ENCODE measurements at places on chromosomes 11 and 22.

GRCh38 chr11:12390687-12391110 is 13.3 kb downstream of the PARVA start:
- DNase-seq, result no peak

DNA sequence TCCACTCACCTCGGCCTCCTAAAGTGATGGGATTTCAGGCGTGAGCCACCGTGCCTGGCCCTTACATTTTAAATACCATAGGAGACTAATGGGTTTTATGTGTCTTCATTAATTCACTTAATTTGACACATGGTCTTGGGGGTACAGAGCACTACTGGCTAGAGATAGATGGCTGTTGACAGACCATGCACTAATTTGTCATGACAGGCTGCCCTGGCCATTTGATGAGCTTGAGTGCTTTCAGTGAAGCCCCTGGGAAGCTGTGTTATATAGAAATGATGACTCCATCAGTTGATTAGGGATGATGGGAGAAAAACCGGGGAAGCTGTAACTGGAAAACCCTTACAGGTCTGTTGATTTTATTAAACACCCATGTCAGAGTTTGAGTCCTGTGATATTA is 6.6 kb downstream of the PHF5A start:
- no peak for DNase-seq

DNA sequence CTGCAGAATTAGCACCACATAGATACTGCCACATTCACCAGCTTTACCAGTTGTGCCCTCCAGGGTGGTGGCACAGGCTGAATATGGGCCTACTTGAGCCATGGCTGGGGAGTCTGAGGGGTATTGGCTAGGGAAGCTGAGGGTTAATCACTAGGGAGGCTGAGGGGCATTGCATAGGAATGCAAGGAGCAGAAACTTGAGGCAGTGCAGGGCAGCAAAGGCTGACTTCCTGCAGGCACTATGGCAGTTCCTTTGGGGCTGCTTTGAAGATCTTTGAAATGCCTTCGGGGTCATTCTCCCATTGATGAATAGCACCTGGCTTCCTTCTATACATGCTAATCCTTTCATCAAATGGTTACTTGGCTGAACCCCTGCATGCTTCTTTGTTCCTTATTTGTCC is 171.5 kb downstream of the RCN1 start:
- no peak for DNase-seq

- DNase-seq, result no peak
Measured at GRCh38 chr22:22737590-22737989, 93.2 kb downstream of the GGTLC2 start.

DNA sequence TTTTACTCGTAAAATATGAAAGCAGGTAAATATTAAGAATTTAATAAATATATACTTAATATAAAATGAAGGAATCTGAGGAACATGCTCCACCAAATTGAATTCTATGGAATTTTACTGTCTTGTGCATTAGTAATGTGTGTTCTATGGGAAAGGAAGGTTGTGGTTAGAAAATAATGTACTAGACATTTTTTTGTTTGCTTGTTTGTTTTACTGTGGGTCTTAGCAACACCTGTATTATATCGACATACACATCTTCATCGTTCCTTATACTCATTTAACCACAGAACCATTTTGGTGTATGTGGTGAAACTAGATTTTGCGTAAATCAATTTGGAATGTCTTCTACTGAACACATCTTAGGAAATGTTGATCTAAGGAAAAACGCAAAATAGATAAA is 114.1 kb upstream of the MTMR2 start:
- no peak for DNase-seq

DNA sequence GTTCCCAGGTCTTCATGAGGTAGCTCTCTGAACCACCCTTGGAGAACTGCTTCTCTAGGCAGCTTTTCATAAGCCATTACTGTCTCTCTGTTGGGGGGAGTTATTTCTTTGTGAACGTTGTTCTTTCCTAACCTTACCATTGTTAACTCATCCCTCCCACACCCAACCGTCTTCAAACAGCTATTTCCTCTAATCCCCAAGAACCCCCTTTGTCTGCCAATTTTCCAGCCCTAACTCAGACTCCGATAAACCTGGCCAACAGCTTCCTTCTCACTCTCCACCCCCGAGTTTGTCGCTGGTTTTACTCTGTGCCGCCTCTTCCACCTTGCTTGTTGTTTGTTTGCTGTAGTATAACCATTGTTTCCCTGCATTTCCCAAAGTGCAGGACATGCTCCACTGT is 131.5 kb downstream of the CCDC34 start:
- DNase-seq, result no peak

DNA sequence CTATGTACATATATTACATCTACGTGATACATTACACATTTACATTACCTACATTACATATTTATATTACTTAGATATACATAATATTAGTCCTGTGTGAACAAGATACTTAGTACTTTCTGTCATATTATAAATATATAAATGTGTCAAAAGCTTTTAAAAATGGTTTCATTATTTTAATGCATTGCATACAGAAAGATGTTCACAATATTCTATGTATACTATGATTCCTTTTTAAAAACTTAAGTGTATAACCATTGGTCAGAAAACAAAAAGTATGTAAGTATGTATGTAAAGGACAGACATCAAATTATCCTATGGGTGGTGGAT is 647 bp upstream of the ZW10 start:
- no peak for DNase-seq

DNA sequence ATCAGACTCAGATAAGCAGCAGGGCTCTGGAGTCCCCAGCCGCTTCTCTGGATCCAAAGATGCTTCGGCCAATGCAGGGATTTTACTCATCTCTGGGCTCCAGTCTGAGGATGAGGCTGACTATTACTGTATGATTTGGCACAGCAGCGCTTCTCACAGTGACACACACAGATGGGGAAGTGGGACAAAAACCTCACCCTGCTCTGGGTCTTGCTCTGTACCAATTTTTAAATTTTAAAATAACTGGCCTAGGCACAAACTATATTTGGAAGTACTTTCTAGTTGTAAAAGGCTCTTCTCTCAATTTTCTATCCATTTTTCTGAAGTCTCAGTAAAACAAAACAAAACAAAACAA is 131.7 kb downstream of the VPREB1 start:
- no peak for DNase-seq

All from retinal pigment epithelial cell (primary cell).